Upper lobe of left lung (tissue), 6 donors: ENCODE measurements at places on chromosomes 16 and 17.

DNA sequence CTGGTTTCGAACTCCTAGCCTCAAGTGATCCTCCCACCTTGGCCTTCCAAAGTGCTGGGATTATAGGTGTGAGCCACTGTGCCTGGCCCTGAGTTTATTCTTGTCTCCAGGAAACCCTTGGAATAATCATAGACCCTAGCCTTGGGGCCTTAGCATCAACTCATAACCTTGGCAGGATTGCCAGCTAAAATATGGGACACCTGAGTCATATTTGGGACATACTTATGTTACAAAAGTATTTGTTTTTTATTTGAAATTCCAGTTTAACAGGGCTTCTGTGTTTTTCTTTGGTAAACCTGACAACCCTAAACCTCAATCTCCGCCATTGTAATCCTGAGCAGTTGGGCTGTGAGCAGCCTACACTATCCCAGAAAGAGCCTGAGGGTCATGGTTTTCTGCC lies 28.6 kb upstream of the TNS4 start:
- no peak for DNase-seq

GRCh38 chr16:30694926-30695693 lies 3.9 kb upstream of the SRCAP start:
- no peak for DNase-seq

DNA sequence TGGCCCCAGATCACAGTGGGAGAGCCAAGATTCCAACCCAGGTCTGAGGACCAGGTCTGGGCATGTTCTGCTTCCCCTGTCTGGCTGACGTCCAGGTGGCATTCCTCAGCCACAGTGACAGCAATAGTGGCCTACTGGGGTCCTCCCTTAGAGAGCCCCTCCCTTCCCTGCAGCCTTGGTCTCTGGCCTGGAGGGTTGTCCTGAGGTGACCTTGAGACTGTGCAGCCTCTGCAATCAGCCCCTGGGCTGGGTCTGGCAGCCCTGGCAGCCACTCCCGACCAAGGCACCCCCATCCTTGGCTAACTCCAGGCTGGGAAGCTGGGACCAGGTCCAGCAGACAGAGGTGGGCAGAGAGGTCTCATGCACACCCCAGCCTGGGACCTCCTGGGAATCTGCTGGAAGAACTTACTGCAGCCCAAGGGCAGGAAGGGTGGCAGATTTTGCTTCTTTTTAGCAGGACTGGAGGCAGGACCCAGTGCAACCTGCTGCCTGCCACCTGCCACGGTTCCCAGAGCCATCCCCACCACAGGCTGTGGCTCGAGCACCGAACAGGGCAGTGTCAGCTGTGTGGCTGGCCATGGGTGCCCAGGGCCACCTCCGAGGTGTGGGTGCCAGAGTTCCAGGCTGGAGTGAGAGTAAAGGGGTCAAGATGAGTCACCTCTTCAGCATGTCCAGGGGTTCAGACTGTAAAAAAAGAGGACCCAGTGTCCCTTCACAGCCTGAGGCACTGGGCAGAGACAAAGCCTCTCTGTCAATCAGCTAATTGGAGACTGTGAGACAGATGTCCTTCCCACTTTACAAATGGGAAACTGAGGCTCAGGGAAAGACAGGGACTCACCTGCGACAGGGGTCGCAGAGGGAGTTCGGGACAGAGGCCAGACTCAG lies 12.6 kb downstream of the GRB7 start:
- DNase-seq: no peak

- no peak for DNase-seq
Measured at GRCh38 chr17:7011942-7012254, 526 bp upstream of the RNASEK start.

GRCh38 chr17:42463976-42464400 lies 5.3 kb downstream of the ATP6V0A1 start:
- DNase-seq: no peak

- no peak for DNase-seq
Measured at GRCh38 chr17:76865174-76865573, 3.0 kb upstream of the MGAT5B start.

DNA sequence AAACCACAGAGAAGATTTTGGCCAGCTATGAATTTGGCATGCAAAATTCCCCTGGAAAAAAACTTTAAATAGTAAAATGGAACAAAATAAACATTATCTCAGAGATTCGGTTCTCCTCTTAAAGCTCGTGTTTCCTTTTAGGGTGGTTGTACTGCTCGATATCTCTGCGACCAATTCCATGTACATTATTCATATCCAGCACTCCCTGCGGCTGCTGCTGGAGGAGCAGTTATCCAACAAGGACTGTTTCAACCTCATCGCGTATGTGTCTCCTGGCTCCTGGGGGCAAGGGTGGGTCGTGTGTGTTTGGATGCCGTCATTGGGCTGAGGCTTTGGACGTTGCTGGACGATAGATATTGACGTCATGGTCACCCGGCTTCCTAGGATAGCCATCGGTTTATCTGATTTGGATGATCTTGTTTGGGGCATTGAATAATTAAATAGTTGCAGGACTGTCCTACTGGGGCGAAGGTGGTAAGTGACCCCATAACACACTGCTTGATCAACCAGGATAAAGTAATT lies 33.8 kb downstream of the VWA3A start:
- no peak for DNase-seq

GRCh38 chr17:1769822-1770477 lies 8.1 kb downstream of the SERPINF1 start:
- DNase-seq: no peak

DNA sequence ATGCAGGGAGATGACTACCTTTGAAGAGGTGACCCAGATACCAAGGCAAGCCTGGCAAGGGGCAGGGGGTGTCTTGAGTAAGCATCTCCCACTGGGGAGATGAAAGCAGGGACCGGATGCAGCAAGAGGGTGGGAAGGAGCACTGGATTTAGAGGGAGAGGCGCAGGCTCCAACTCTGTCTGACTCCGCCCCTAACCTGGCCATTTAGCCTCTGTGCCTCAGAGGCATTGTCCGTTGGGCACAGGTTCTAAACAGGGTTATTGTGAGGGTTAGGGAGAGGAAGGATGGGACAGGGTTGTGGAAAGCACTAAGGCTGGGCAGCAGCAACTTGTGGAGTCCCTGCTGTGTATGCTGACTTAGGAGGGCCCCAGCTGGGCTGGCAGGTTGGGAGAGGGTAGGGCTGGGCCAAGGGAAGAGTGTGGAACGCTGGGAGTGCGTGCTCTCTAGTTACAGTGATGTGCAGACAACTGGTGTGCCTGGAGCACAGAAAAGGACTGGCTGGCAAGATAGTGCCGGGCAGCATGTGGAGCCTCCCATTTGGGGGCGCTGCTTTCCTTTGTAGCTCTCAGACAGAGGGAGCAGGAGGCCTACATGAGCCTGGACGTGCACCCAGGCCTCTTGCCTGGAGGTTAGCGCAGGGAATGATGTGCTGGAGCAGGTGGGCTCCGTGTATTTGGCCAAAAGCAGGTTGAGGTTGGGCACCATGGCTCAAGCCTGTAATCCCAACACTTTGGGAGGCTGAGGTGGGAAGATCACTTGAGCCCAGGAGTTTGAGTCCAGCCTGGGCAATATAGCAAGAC lies 26.2 kb downstream of the TBX2 start:
- DNase-seq: no peak

DNA sequence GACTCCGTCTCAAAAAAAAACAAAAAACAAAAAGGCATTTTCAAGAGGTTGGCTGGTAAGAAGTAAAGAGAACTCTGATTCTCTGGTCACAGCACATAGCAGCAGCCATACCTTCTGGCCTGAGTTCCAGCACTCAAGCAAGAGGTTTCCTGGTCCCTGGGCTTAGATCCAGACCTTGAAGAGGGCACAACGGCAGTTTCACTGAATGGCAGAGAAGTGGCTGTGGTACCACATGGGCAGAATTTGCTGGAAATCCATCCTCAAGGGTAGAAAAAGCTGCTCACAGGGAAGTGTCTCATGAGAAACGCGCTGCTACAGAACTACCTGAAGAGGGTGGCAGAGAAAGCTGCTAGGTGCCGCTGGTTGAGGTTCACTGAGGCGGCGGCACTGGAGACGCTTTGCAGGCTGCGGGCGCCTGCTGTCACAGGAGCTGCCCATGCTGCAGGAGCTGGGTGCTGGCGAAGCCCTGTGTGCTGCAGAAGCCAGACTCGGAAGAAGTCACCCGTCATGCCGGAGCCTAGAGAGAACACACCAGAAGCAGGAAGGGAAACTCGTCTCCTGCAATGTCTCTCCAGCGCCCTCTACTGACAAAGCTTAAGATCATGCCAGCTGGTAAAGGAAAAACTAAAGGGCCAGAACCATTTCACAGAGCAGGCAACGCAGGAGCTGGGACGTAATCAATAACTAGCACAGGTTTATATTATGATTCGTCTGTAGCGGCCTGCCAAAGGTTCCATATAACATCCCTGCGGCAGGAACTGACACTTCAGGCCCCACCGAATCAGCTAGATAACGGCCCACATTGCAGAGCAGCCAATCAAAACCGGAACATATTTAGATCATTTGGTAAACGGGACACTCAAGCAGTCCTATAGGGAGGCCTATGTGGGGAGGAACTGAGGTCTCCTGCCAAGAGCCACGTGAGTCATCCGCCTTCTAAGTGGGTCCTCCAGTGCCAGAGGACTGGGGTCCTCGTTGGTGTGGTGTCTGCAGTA lies 5.4 kb upstream of the ZNF213 start:
- DNase-seq: peak; percentile 85

- no peak for DNase-seq
Measured at GRCh38 chr17:61974115-61974514, 46.3 kb upstream of the INTS2 start.

DNA sequence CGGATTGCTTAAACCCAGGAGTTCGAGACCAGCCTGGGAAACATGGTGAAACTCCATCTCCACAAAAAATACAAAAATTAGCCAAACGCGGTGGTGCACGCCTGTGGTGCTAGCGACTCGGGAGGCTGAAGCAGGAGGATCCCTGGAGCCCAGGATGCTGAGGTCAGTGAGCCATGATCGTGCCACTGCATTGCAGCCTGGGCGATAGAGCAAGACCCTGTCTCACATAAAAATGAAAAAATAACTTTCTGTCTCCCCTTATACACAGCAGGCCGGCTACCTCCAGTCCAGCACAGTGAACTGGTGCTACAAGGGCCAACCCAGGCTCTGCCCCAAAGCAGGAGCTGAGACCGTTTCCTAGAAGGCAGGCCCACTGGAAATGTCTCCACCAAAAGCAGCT lies 59.7 kb downstream of the YWHAE start:
- no peak for DNase-seq

- DNase-seq: no peak
Measured at GRCh38 chr16:73771196-73772064, 525.2 kb upstream of the PSMD7 start.

- DNase-seq: no peak
Measured at GRCh38 chr16:87674419-87674818, 72.1 kb downstream of the JPH3 start.

DNA sequence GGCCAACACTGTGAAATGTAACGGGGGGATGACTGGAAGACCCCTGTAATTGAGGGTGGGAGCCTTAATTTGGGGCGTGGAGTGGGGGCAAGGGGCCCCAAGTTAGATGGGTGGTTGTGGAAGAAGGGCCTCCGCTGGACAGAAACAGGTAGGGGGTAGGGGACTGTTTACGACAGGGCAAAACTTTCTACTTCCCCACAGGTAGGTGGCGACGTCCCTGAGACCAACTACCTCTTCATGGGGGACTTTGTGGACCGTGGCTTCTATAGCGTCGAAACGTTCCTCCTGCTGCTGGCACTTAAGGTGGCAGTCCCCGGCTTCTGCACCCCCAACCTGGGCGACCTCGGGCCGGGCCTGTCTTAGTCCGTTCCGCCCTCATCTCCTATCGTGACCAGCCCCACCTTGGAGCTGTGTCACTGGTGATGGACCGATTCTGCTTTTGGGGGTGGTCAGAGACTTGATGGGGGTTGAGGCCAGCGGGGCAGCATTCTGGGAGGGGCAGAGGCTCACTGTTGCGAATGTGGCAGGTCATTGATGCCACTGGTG lies 6.8 kb downstream of the PPP4C start:
- DNase-seq: no peak

DNA sequence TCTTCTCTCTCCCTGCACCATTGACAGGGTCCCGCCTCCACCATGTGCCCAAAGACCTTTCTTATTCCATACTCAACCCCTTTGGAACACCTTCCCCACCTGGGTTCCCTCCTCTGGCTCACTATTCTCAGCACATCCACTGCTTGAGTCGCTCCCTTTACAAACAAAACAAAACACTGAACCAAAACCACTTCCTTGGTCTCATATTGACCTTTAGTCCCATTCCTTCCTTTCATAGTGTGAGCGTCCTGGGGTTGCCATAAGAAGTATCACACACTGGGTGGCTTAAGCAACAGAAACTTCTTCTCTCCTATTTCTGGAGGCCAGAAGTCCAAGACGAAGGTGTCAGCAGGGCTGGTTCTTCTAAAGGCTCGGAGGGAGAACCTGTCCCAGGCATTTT lies 6.1 kb upstream of the TNRC6C start:
- DNase-seq: no peak

- no peak for DNase-seq
Measured at GRCh38 chr17:49952209-49952911, 16.6 kb upstream of the DLX4 start.

DNA sequence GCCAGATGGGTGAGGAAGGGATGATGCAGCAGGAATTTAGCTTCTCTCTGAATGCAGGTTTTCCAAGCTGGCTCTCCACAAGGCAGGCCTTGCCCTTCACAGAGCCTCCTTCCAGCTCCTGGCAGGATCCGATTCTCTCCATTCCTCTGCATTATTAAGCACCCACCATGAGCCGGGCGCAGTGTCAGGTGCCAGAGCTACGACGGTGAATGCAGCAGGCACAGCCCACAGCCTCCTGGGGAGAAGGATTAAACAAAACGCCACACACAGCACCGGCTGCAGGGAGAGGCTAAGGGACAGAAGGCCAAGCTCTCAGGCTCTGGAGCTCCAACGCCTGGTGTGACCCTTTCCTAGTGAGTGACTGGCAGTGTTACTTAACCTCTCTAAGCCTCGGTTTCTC lies 7.1 kb upstream of the MT2A start:
- DNase-seq: no peak

DNA sequence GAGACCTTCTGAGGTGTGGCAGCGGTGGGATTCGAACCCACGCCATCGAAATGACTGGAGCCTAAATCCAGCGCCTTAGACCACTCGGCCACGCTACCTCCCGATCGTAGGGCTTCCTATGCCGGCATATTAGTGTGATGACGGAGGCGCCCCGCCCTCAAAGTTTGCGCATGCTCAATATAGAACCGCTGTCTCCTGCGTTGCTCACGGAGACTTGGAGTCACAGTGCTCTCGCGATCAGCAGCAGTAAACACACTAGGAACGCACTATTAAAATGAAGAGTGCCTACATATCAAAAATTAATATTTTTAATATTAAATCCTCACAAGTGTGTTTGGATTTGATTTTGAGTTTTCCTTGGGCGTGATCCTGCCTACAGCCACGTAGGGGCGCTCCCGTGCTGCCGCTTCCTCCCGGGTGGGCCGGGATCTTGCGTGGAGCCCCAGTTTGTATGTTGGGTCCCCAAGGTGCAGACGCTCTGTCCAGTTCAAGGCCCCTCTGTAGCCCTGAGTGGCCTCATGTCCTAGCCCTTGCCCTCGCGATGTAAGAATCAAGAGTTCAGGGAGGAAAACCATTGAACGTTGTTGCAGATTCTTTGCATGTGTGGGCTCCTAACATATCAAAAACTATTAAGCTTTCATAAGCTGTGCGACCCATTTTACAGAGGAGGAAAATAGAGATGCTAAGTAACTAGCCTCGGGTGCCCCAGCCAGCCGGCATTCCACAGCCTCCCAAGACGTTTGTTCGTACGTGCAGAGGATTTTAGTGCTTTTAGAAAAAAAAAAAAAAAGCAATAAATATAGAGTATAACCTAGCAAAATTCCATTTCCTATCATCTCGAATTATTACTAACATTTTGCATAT lies 10.2 kb upstream of the EEF2K start:
- peak; percentile 86 for DNase-seq
